Suppressor macrophage treated with lipopolysaccharide for 4 hours (primary cell): ENCODE measurements at places on chromosomes 13 and 19.
A peak's percentile ranks its signal among the peaks of the same experiment; 100 is the strongest.

DNA sequence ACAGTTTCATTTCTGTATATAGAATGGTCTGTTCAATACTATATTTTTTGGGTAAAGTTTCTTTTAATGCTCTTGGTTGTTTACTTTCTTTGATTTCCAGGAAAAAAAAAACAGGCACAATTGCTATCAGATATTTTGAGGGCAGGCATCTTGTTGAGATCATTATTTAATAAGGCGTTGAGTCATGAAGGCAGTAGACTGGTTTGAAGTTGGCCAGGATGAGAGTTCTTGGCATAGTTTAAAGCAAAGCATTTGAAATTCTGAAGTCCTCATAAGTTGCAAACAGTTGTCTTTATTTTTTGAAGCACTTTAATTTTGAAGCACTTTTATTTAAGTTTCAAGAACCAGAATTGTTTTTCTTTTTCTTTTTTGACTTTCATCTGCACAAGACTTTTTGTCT lies 2.6 kb upstream of the ZNF175 start:
- DNase-seq: no peak

- DNase-seq: no peak
Observed at GRCh38 chr19:812049-812746, 9.6 kb downstream of the PLPPR3 start.

DNA sequence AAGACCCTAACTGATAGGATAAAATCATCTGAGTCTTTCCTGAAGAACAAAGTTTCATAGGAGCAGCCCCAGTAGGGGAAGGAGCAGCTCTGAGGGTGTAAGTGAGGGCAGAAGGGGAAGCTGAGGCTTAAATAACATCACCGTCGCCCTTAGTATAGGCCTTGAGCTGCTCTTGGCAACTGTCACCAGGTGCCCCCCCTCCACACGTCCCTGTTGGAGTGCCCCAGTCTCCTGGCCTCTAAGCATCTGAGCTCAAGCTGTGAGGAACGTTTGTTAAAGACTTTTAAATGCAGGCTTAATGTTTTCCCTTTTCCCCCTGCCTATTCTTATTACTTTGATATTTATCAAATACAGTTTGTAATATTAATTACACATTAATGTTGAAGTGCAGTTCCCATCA lies 170.6 kb downstream of the ZIC5 start:
- no peak for DNase-seq

GRCh38 chr13:24745516-24745860 lies 18.5 kb upstream of the RNF17 start:
- DNase-seq: no peak

GRCh38 chr13:29579094-29579493 lies 16.4 kb downstream of the SLC7A1 start:
- no peak for DNase-seq

DNA sequence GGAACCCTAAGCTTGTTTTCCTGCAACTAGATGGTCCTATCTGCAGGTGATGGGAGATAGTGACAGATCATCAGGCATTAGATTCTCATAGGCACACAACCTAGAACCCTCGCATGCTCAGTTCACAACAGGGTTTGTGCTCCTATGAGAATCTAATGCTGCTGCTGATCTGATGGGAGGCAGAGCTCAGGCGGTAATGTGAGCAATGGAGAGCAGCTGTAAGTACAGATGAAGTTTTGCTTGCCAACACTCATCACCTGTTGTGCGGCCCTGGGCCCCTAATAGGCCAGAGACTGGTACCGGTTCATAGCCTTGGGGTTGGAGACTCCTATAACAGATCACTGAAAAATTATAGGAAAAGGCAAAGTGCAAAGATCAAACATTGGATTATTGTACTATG lies 267.2 kb downstream of the PCDH9 start:
- no peak for DNase-seq

DNA sequence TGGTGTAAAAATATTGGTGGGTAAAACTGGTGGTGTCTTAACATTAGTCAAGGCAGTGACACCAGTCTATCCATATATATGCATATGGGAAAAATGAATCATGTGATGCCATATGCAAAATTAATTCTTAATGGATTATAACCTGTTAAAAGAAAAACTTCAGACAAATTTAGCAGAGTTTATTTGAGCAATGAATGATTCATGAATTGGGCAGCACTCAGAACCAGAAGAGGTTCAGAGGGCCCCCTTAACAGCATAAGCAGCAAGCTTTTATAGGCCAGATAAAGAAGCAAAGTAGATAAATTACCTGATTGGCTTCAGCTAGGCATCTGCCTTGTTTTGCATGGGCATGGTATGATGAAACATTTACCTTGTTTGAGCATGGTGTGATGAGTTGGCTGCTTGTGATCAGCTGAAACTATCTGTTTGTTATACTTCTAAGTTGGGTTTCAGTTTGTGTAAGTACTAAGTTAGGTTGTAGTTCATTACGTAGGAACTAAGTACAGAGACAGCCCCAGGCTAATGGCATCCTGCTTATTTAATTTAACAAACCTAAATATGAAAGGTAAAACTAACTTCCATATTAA lies 66.6 kb downstream of the DNAJC15 start:
- DNase-seq: no peak

DNA sequence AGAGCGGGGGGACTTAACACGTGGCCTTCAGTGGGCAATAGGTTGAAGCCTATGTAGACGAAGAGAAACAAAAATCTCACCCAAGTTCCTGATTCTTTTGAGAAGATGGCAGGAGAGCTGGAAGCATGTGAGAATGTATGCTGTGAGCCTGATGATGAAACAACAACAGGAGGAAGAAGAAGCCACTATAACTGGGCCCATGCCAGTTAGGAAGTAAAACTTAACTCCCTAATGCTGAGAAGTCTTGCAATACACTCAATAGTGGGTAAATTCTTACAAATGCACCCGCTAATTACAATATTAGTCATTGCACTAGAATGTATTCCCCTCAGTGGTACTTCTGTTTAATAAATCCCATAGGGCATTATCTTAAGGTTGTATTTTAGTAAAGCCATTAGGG lies 9.1 kb downstream of the PCDH17 start:
- DNase-seq: no peak

- peak; percentile 73 for DNase-seq
Observed at GRCh38 chr19:2475018-2475701, 767 bp upstream of the GADD45B start.

GRCh38 chr19:13600091-13600490 lies 93.8 kb upstream of the CACNA1A start:
- no peak for DNase-seq

- DNase-seq: no peak
Observed at GRCh38 chr19:57949702-57950101, 2.2 kb upstream of the ZNF256 start.

DNA sequence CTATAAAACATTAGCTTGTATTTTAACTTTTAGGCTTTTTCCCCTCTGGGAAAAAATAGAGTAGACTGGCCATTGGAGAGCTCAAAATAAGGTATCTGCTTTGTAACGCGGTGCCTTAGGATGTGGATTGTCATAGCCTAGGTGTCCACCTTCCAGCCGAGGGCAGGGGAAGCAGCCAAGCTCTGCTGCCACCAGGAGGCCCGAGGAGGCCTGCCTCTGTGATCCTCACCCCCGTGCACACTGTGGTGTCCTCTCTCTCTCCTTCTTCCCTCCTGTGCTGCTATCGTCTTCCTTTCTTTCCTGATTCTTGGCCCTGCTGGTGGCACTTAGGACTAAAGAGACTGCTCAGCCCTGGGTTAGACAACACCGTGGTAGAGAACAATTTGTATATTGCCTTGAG lies 11.3 kb downstream of the HNRNPM start:
- DNase-seq: no peak

- DNase-seq: no peak
Observed at GRCh38 chr13:91025442-91025841, 322.0 kb upstream of the MIR17HG start.

DNA sequence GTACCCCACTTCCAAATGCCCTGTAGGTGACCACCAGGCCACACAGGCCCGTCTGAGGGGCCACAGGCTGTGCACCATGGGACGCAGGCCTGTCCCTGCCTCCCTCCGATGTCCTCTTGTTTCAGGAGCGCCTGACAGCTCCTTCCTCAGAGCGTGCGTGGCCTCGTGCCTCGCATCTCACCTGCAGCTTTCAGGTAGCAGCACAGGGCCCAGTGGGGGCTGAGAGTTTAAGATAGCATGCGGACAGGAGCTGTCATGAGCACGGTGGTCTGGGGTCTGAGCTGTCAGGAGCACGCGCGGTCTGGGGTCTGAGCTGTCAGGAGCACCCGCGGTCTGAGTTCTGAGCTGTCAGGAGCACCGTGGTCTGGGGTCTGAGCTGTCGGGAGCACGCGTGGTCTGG lies 40.1 kb downstream of the GAS6 start:
- no peak for DNase-seq

DNA sequence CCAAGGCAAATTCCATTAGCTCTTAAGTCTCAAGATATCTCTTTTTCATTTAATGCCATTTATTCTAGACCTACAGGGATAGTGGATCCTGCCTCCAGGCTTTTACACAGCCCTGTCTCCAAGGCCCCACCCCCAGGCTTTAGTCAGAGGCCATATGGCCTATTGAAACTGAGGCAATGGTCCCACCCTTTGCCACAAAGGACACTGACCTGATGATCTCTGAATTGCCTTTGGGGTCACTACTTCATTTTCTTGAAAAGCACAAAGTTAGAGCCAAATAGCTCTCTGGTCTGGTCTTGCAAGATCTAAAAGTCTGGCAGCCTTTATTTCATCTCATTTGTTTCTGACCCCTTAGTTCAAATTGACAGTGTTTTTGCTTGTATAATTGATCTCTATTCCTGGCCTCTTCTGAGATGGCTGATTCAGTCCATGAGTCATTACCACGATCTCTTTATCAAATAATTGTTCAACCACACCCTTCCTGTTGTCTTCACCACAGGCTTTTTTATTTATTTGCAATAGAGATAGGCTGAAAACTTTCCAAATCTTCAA lies 209.8 kb downstream of the FGF14 start:
- no peak for DNase-seq

- DNase-seq: peak; percentile 20
Observed at GRCh38 chr19:41755328-41755913, at the start of gene CEACAM6. Gene CEACAM6 (plus strand): TSS chr19:41755530. CDS start chr19:41755639, 109 bp downstream.

DNA sequence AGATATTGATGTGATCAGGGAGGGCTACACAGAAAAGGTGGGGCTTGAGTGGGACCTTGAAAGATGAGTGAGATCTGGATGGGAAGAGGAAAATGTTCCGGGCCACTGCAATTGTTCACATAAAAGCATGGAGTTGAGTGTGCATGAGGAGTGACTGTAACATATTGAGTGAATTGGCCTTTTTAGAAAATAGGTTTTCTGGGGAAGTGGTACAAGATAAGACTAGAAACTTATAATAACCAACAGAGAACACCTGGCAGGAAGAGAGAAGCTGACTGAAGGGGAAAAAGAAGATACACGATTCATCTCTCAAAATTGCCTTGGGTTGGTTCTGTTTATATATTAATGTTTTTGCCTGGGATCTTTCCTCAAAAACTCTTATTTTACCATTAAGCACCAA lies 32.2 kb downstream of the SLC10A2 start:
- DNase-seq: no peak

DNA sequence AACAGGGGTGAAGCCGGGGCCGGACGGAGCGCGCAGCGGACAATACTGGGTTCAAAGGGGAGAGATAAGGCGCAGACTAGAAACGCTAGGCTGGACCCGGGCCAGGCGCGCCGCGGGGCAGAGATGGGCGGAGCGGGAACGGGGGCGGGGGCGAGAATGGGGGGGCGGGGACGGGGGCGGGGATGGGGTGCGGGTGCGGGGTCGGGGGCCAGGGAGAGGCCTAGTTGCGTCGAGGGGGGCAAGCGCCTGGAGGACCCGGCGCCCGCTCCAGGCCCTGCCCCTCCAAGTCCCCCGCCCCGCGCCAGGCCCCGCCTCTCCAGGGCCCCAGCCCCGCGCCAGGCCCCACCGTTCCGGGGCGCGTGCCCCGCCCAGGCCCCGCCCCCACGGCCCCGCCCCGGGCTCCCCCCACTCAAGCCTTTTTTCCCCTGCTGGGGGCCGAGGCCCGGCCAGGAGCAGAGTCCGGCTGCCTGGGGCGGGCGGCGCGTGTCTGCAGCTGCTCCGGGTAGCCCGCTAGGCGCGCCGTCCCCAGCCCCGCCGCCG lies at the start of gene CERS4:
Gene CERS4, plus strand, starts transcription at position 449 of the 540 bp plus-strand sequence. CDS start 41,707 bp downstream, outside the sequence.
- DNase-seq: peak; percentile 20

GRCh38 chr13:52949742-52950141 lies 78.9 kb upstream of the OLFM4 start:
- no peak for DNase-seq

DNA sequence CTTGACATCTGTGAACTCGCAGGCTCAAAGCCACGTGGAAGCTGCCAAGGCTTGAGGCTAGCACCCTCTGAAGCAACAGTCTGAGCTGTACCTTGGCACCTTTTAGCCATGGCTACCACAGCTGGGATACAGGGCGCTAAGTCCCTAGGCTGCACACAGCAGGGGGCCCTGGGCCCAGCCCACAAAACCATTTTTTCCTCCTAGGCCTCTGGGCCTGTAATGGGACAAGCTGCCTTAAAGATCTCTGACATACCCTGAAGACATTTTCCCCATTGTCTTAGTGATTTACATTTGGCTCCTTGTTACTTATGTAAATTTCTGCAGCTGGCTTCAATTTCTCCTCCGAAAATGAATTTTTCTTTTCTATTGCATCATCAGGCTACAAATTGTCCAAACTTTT lies 455.9 kb downstream of the TDRD3 start:
- DNase-seq: no peak

DNA sequence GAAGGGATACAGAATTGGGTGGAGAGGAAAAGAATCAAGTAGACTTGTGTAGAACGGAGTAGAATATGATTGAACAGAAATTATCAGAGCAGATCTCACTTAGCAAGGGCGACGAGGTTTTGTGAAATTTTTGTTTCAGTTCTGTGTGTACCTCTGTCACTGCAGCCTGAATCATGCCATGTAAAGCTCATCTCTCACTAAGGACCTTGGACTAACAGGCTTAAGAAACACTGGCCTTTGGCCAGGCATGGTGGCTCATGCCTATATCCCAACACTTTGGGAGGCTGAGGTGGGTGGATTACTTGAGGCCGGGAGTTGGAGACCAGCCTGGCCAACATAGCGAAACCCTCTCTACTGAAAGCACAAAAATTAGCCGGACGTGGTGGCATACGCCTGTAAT lies 62.6 kb downstream of the MYH14 start:
- DNase-seq: no peak

GRCh38 chr19:51779181-51779580 lies 15.8 kb upstream of the FPR3 start:
- no peak for DNase-seq

GRCh38 chr13:66965181-66965580 lies 265.0 kb downstream of the PCDH9 start:
- no peak for DNase-seq
